ENCODE measurements at places on chromosomes 1 and 21.

DNA sequence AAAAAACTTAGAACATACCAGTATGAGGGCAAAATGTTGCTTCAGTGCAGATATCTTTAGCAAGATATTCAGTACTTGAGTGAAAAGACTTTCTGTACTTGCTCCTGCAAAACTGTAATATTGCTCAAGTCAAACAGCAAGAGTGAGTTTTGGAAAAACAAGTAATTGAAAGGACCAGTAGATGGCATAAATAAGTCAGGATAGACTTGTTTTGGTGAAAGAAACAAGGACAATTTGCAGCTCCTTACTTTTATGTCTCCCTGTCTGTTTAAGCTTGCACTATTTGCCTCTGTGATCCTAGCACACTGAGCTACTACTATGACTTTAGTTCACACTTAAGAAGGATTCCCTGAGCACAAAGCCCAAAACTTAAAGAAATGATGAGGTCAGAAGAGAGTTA is 39.1 kb downstream of the IFI44 start:
- DNase-seq: no peak

DNA sequence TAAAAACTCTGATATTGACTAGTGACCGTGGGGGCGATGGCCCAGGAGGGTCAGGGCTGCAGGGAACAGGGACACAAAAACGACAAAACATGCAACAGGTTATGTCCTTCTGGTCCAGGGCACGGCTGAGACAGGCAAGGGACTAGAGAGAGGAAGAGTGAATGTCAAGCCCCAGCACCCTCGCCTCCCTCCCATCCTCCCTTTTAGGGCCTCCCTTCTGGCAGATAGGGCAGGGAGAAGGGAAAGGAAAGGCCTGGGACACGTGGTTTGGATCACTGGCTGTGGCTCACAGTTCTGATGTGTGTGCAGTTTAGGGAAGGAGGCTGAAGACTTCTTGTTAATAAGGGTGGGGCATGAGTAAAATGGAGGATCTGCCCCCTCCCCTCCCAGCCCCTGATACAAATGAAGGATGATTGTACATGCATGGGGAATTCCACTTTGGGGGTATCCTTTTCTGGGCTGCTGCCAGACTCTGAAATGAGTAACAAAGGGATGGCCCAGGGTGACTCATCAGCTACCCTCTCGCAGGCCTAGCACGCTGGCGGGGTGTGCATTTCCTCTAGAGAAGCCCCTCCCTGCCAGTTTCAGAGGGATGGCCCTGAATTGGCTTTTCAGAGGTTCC is 14.2 kb downstream of the CAPN2 start:
- peak; percentile 94 for DNase-seq

DNA sequence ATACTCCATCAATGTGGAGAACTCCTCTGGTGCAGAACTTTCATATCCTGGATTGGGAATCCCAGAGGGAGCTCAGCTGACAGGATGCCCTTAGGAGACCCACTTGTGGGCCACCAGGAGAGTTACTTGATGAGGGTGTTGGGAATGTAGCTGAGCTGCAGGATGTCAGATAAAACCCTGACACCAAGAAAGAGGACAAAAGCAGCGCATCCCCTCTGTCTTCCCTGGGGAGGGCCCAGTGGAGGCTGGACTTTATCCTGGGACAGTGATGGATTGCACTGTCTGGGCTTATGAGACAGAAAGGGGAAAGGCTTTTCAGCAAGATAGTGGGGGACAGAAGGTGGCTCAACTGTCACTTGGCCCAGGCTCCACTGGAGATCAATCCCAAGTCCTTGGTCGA is 88.1 kb upstream of the BCAR3 start:
- no peak for DNase-seq

- no peak for DNase-seq
Observed at GRCh38 chr1:155681776-155682175, 6.8 kb downstream of the YY1AP1 start.

GRCh38 chr1:32240140-32240951 is 6.7 kb upstream of the FAM167B start:
- DNase-seq: peak; percentile 55

DNA sequence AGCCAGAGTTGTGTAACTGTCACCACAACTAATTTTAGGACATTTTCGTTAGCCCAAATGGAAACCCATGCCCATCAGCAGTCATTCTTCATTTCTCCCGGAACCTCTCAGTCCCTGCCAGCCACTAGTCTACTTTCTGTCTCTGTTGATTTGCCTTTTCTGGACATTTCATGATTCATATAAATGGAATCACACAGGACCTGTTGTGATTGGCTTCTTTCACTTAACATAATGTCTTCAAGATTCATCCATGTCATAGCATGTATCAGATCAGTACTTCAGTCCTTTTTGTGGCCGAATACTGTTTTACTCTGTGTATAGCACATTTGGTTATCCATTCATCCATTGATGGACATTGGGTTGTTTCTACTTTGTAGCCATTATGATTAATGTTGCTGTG is 7.1 kb downstream of the SLC66A1 start:
- no peak for DNase-seq

- no peak for DNase-seq
Observed at GRCh38 chr1:6471970-6472368, 6.0 kb upstream of the TNFRSF25 start.

DNA sequence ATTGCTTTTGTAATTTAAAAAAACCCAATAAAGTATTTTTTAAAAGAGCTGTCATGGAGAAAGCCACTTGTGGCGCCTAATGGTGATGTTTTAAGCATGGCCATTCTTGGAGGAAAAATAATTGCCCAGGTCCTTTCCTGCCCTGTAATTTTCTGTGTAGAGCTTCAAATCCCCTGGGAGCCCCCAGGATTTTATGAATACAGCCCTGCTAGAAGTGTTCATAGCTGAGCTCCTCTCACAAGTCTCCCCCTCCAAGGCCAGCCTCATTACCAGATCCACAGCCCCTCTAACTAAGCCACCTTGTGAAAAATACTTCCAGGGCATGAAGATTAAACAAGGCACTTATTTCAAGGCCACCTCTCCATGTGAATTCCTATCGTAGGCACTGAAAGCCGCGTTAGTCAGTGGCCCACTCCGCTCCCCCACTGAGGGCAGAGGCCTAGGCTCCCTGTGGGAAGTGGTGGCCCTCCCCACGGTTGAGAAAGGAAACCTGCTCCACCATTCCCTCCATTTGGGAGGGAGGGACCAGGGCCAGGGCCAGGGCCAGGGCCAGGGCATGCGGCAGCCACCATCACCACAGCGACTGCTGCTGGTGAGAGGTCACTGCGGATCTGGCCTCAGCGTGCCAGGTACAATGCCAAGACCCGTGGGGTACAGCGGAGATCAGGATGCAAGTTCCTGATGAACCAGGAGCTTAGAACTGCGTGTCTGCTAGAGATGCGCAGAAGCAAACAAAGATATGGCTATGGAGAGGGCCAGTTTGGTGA is 83.1 kb downstream of the KCNN3 start:
- DNase-seq: no peak

- no peak for DNase-seq
Observed at GRCh38 chr1:72637593-72637992, 355.3 kb upstream of the NEGR1 start.

DNA sequence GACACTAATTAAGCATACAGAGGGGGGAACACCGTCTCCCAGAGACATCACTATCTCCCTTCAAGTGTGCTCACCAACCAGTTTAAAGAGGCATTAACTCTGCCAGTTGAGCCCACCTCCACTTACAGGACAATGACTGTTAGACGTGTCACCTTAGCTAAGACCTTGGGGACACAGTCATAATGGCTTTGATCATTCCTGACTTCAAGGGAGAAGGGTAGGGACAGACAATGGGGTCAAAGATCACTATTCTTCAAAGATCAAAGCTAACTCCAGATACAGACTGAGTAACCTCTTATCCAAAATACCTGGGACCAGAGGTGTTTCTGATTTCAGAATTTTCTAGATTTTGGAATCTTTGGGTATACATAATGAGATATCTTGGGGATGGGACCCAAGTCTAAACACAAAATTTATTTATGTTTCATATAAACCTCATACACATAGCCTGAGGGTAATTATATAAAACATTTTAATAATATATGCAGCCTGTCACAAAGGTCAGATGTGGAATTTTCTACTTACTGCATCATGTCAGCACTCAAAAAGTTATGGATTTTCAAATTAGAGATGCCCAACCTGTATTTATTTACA is 246.1 kb downstream of the SLC45A1 start:
- no peak for DNase-seq

GRCh38 chr1:118247593-118247992 is 62.6 kb upstream of the SPAG17 start:
- DNase-seq: no peak
